ENCODE measurements at places on chromosomes 3 and 15.

DNA sequence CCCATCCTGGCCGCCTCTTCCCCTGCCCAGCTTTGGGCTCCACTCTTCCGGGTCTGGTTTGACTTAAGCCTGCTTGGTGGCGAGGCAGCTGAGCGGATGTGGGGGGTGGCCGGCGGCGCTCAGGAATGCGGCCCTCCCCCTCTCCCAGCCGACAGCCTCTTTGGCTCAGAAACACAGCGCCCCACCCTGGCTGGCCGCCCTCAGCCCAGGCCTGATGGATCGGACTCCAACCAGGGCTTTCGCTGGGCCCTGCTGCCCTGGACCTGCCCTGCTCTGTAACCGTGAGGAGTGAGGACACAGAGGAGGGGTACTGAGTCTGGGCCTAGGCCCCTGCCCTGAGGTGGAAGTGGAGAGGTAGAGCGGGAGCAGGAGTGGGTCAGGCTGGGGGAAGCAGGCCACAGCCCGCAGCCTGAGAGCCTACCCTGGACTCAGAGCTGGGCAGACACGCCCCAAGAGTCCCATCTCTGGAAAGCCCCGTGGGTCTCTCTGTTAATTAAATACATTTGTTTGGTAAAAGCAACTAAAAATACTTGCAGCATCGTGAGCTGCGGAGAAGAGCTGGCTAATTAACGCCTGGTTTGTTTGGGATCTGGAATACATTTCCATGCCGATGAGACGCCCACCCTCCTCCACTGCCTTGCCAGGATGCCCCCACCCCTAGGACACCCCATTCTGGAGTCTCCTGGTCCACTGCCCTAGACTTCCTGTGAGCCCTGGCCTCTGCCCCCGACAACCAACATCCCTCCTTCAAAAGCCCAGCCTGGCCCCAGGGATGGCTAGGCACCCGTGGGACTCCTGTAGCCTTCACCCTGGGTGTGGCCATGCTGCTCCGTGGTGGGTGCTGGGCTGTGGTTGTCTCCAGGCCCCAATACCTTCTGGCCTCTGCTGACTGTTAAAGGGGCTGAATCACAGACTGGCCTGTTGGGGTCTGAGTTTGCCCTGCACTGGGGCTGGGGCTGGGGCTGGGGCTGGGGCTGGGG, 19.6 kb downstream of the PLXNA1 start:
- DNase-seq, result peak; percentile 95

DNA sequence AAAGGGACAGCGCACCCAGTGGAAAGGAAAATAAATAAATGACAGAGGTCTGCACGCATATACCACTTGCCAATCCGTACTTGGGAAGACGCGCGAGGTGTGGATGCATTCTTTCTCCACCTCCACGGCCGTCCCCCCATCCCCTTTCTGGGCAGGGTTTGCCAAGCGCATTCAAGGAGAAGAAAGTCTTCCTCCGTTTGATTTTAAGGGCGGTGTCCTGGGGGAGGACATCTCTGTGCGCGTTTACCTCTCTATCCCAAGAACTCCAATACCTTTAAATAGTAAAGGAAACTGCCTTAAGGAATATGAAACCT, 576 bp upstream of the MB21D2 start:
- DNase-seq, result no peak

GRCh38 chr3:15295506-15295905, 36.9 kb downstream of the SH3BP5 start:
- no peak for DNase-seq

GRCh38 chr3:118447339-118447738, 587.3 kb downstream of the IGSF11 start:
- no peak for DNase-seq

DNA sequence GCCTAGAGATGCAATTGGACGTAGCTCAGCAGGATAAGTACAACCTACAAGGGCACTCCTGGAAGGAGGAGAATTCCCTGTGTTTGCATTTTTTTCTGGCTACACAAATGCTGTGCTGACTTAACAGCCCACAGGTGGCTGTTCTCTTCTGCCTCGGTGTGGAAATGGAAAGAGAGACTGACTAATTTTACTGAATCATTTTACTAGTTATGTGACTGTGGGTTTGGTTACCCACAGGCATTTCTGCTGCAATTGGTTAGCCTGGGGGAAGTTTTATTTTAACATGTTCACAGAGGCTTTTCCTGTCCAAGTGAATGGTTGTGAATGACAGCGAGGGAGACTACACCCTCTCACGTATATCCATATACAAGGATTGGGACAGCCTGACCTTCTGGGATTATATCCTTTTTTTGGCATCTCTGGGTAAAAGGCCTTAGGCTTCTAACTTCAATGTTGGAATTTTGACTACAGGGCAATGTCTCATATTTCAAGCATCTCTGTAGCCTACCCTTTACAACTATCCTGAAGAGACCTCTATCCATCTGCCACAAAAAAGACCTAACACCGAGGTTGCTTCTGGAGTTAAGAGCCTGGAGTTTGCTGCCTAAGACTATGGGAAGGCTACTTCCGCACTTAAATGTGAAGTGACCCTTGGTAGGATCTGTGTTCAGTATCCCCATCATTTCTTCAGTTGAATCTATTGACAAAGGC, 67.2 kb upstream of the TP63 start:
- no peak for DNase-seq

DNA sequence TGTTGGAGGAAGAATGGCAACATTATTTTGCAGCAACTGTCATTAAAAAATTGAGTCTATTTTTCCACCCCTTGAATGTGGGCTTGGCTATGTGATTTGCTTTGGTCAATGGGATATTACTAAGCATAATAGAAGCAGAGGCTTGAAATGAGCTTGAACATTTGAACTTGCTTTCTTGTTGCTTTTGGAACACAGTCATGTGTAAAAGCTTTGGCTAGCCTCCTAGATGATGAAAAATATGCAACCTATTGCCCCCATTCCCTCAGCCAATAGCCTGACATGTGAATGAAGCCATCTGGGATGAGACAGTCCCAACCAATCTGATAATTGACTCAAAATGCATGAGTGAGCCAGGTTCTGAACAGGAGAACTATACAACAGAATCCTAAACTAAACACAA, 78.4 kb downstream of the PLSCR2 start:
- no peak for DNase-seq
